PC-9 (cell line): ENCODE measurements at places on chromosomes 4 and X. TPM values are rescaled to one million over a fixed set of nuclear protein-coding genes. Genes with fewer than 3 reads are reported as not detected.

The HTN1 gene
- total RNA-seq: not detected in 2 replicates

DNA sequence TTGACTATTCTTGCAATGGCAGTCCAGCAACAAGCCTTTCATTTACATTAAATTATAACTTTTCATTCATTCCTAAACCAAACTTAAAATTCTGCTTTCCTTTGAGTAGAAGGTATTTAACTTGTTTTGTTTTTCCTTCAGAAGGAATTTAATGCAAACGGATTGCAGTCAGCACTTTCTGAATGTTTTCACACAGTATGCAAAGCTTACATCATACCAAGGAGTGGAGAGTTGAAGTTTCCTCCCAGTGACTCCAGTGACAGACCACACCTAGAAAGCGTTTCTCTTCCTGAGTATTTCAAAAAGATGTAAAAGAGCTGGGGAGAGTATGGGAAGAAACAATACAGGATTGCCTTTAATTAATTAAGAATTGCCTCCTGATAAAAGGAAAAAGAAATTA lies 8.1 kb downstream of the EPGN start:
- no peak for DNase-seq

The DCAF4L1 gene
- total RNA-seq: 0.15 and 0.23 TPM in 2 replicates

The PABPC1L2B gene
- not detected in 2 replicates for total RNA-seq
